ENCODE measurements at places on chromosomes 16 and 17. TPM values are rescaled to one million over a fixed set of nuclear protein-coding genes. Genes with fewer than 3 reads are reported as not detected.

DNA sequence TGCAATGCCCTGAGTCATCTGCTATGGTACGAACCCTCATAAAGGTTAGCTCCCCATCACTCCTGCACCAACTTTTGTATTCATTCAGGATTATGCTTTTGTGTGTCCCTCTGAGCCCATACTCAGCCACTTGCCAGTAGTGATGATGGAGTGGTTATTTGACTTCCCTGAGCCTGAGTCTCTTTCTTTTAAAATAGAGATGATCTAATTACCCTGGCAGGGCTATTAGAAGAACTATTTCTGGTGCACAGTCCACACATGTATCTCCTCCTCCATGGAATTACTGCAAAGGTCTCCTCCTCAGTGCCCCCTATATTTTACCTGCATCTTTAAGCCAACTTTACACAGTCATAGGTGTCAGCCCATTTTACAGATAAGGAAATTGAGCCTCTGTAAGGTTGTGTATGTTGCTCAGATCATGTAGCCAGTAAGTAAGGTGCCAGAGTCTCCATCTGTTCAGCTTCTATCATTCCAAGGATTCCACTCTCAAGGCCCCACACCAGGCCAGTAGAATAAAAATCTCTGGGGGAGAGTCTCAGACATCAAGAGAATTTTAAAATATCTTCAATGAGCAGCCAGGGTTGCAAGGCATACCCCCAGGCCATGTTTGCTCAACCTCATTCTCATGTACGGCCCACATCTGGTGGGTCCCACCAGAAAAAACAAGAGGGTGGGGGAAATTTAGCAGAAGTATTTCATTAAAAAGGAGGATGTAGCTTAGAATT is 333.7 kb upstream of the HSBP1 start:
- no peak for DNase-seq

DNA sequence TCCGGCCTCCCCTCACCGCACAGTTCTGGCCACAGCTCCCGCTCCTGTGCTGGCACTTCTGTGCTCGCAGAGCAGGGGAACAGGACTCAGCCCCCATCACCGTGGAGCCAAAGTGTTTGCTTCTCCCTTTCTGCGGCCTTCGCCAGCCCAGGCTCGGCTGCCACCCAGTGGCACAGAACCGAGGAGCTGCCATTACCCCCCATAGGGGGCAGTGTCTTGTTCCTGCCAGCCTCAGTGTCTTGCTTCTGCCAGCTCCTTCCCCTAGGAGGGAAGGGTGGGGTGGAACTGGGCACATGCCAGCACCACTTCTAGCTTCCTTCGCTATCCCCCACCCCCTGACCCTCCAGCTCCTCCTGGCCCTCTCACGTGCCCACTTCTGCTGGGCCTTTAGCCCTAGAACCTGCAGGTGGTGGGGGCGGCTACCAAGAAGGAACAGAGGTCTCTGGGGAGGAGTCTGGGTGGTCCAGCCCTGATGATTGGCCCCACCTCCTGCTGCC is 645 bp upstream of the ELMO3 start:
- DNase-seq = no peak

DNA sequence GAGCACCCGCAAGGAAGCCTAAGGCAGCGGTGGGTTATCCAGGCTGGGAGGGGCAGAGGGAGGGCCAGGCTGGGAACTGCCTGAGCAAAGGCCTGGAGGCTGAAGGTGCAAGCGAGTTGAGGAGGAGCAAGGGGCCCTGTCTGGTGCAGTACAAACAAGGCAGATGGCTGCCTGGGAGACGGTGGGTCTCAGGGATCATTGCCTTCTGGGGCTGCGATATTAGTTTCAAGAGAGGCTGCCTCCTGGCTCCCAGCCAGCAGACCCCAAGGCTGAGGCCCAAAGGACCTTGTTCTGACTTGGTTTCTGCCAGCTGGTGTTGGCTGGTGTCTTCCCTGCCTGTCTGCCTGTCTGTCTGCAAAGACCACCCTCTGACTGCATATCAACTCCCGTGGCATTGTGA is 154.0 kb downstream of the IRF8 start:
- no peak for DNase-seq

RDM1 gene
- total RNA-seq = not detected
